ENCODE measurements at places on chromosomes 3 and 15.

DNA sequence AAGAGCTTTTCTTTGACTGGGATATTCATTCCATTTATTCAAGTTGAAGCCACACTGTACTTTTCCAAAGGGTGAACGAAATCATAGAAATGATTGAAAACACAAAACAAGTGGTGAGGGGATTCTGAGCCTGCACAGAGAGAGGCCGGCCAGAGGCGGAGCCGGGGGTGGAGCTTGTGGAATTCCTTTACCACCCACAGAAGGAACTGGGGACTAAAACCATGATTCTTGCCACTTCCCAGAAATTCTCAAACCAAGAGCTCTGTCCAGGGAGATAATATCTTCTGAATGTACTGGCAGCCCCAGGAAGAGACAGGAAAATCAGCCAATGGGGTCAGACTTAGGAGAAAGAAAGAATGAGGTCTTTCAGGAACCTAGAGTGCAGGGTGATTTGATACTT, 20.8 kb downstream of the FBN1 start:
- DNase-seq, result no peak

- no peak for DNase-seq
These were observed 253.3 kb upstream of the LYSMD4 start for GRCh38 chr15:99986297-99987118.

DNA sequence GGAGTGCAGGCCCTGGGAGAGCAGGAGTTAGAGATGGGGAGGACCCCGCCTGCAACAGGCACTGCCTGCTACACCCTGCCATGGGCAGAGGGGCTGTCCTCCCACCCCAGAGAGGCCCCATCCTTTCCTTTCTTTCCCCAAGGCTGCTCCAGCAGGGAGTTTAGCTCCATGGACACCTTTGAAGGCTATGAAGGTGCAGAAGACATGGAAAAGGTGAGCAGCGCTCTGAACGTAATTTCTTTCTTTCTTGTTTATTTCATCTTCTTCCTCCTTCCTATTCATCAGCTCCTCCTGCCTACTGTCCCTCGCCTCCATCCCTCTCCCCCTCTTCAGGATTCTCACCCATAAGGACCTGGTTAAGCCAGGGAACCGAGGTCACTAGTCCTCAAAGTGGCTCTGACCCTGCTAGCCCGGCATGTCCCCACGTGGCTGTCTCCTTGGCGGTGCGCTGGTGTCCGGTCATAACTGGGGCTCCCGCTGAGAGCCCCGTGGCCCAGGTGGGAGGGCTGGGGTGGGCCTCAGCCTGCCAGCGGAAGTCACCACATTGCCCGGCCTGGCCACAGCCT, 16.0 kb upstream of the ADIPOQ start:
- DNase-seq, result no peak

- DNase-seq, result no peak
These were observed 16.2 kb downstream of the XPC start for GRCh38 chr3:14162178-14162577.

DNA sequence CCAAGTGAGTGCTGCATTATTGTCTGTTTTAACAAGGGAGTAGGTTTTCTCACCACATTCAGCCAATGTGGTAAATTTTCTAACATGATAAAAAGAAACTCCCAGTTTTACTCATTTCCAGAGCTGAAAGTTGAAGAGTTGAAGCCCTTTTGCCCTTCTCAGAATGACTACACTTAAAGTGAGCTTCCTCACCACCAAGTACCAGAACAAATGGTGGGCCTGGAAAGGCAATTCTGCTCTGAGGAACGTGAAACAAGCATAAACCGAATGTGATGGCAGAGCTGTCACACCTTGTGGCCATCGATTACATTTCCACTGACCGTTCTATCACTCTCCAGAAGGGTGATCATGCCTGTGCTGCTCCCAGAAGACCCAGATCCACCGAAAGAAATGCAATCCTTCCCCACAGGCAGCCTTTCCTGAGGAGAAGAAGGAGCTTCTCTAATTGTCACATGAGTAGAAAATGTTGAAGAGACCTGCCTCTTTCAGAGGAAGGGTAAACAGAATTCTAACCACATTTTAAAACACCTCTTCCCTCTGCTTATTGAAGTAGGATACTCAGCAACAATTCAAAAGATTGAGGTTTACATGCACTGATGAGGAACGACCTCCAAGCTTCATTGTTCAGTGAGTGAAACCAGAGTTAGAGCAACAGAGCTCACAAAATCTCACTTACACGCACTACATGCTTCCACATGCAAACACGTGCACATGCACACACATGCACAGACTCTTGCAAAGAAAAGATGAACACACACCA, 21.4 kb upstream of the CCR9 start:
- peak; percentile 34 for DNase-seq

DNA sequence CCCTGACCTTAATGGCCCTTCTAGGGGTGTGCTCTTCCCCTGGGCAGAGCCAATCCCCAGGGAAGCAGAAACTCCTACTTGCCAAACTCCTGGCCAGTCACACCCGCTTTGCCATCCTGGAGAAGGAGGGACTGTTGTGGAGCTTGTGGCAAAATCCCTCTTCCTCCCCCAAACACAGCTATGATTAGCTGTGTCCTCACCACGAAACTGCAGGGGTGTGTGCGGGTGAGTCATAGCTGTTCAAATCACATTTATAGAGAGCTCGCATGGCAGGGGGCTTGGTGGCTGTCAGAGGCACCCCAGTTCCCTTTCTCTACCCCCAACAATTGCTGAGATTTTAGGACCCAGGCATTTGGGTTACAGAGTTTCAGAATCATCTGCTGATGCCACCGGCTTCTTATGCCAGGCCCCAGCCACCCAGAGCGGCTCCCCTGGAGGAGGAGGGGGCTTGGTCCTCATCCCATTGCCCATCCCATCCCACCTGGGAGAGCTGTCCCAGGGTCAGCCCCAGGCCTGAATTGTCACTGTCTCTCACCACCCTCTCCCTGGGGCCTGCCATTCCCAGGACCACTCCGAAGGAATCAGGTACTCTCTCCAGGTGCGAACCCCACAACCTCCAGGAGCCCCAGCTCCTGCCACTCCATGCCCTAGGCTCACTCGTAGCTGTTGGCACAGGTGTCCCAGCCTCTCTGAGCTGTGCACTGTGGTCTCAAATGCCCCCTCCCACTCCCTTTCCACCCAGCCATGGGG, 28.8 kb upstream of the MAGEF1 start:
- no peak for DNase-seq

DNA sequence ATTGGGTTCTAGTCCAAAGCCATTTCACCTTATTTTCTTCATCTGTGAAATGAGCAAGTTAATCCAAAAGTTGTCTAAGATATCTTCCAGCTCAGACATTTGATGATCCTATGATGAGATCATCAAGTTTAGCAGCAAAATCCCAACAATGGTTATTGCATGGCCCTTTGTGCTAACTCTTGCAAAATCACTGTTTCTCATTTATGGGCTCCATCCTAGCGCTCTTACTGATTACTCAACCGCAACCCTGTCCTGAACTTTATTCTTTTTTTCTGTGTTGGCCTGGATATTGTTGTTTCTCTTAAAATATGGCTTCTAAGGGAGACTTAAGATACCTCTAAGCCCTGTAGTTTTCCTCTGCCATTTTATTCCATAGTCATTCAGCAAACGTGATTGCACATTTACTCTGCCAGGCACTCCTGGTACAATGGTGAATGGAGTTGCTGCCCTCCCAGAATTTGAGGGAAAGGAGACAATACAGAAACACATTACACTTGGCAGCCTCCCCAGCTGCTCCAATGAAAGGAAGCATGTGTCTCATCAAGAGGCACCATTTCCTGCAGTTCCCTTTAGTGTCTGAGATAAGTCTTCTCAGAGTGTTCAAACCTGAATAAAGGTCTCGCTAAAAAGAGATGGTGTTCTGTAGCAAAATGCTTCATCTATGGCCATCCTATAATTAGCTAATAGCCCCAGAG, 4.4 kb downstream of the GXYLT2 start:
- no peak for DNase-seq

Measured in central memory CD4-positive, alpha-beta T cell (primary cell).